SJSA1 (cell line): ENCODE measurements at places on chromosomes 3 and 15. TPM values are rescaled to one million over a fixed set of nuclear protein-coding genes. Genes with fewer than 3 reads are reported as not detected.

DNA sequence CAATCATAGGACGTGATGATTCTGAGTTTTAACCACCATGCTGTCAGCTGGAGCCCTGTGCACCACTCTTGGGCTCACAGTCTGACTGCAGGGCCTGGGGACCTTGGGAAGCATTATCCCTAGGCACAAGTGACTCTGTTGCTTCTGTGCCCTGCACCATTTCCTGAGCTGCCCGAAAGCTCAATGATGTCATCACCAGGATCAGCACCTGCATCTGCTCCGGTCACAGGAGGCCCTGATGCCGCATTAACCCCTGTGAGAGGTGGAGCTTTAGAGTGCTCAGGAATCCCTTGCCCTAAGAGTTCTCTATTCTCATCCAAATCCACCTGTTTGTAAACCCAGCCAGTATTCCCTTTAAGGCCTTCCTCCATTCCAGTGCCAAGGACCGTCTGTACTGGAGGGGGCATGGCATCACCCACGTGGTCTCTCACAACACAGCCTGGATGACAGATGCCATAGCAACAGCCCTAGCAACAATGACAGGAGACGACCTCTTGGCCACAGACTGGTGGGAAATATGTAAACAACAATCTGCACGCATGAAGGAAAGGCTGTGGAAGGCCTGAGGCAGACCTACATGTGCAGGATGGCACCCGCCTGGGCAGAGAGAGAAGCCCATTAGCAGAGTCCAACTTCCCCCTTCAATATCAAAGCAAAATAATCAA, 37.9 kb downstream of the NTRK3 start:
- H3K36me3 ChIP-seq = no peaks in the 10 kb centered on the region
- no peak overlapping the region for H3K4me3 ChIP-seq

Gene MAGI1
- total RNA-seq = 4.6 and 4.9 TPM in 2 replicates

DNA sequence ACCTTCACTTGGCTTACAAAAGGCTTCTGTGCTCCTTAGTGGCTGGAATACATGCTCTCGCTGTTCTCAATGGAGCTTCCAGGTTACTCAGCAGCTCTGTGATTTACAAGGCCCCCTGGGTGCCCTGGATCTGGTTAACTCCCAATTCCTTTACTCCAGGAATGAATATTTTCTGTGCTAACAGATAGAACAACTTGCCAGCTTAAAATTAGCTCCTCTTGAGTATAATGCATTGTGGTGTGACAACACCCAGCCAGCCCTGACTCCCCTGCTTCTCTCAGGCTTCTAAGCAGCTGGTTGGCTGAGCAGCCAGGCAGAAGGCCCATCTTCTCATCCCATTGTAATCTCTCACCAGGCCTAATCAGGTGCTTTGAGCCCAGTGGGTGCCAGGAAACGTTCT, 246.4 kb downstream of the ALCAM start:
- no peak for DNase-seq
- H3K4me1 ChIP-seq = peaks cover 9% of the 10 kb centered on the region
- H3K27me3 ChIP-seq = no peaks in the 10 kb centered on the region
- no peak overlapping the region for H3K27ac ChIP-seq
- no peaks in the 10 kb centered on the region for H3K36me3 ChIP-seq

Gene SHC4
- total RNA-seq = 1.0 and 2.9 TPM in 2 replicates

Gene IL17RB
- not detected in 2 replicates for total RNA-seq

DNA sequence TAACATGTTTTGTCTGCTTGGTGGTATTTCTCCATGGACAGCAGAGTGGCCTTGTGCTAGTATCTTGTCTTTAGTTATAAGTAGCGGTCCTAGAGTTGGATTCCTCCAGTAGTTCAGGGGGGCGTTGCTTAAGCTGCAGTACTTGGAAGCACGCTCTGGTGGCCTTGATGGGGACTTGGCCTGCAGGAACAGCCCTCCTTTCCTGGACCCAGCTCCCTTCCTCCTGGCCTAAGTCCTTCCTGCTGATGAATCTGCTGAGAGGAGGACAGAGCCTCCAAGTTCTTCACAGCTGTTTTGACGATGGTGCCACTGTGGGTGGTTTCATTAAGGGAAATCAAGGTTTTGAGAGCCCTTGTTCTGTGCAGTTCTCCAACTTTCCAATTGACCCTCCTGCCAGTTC, 38.6 kb upstream of the SEC22A start:
- no peak overlapping the region for H3K27ac ChIP-seq
- H3K4me3 ChIP-seq = no peak overlapping the region
- DNase-seq = no peak
- no peaks in the 10 kb centered on the region for H3K4me1 ChIP-seq
- H3K36me3 ChIP-seq = no peaks in the 10 kb centered on the region

DNA sequence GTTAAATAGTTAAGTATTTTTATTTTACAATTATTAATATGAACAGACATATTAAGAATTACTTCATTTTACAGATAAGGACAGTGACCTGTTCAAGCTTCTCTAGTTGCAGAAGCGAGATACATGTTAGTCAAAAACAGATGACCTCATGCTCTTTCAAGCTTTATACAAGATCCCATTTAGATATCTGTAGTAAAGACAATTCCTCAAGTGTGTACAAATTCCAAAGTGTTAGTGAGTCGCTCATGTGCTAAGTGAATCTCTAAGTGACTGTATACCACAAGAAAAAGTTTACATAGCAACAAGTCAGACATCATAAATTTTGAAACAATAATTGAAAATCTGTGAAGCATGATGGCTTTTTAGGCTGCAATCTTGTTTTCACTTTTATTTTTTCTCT, 293.8 kb downstream of the ROBO1 start:
- no peak overlapping the region for H3K4me3 ChIP-seq
- no peaks in the 10 kb centered on the region for H3K36me3 ChIP-seq
- no peaks in the 10 kb centered on the region for H3K4me1 ChIP-seq
- no peak overlapping the region for H3K27ac ChIP-seq

GRCh38 chr3:56930706-56931105, 129.0 kb upstream of the ARHGEF3 start:
- DNase-seq = peak; percentile 43
- no peak overlapping the region for H3K4me3 ChIP-seq

Gene CTDSPL
- total RNA-seq = 27.4 and 42.4 TPM in 2 replicates

- H3K36me3 ChIP-seq = peaks cover 10% of the 10 kb centered on the region; the same call in 1 of the 2 replicates
- DNase-seq = no peak
- no peak overlapping the region for H3K4me3 ChIP-seq
- no peak overlapping the region for H3K27ac ChIP-seq
These were observed 58.1 kb downstream of the COL8A1 start for GRCh38 chr3:99696497-99696896.

- H3K27me3 ChIP-seq = peaks cover 20% of the 10 kb centered on the region; the same call in 1 of the 2 replicates
- H3K36me3 ChIP-seq = no peaks in the 10 kb centered on the region
- H3K4me3 ChIP-seq = no peak overlapping the region
- DNase-seq = no peak
- H3K27ac ChIP-seq = no peak overlapping the region
These were observed 101.6 kb upstream of the GOLGA6L6 start for GRCh38 chr15:20643024-20643770.

DNA sequence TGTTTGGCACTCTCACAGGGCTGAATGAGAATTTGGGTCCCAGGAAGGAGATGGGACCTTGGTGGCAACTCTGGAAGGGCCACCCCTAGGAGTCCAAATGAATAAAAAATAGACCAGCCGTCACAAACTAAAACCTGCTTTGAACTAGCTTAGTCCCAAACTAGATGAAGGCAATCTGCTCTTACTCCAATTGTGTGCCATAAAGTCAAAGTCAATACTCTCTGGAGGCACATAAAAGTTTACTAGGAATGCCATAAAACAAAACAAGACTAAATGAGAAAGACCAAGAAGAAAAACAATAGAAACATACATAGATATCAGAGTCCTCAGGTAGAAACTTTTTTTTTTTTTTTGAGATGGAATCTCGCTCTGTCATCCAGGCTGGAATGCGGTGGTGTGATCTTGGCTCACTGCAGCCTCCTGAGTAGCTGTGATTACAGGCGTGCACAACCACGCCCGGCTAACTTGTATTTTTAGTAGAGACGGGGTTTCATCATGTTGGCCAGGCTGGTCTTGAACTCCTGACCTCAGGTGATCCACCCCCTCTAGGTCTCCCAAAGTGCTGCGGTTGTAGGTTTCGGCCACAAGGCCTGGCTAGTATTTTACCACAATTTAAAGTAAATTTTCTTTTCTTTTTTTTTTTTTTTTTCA, 8.1 kb downstream of the GOLGA6L2 start:
- no peaks in the 10 kb centered on the region for H3K36me3 ChIP-seq
- H3K4me3 ChIP-seq = no peak overlapping the region
- no peak for DNase-seq
- H3K27ac ChIP-seq = no peak overlapping the region

- no peak overlapping the region for H3K4me3 ChIP-seq
- peaks cover 11% of the 10 kb centered on the region for H3K4me1 ChIP-seq
- DNase-seq = no peak
These were observed 3.9 kb upstream of the SH3GL3 start for GRCh38 chr15:83443076-83443847.

GRCh38 chr15:83732770-83733169, 78.8 kb downstream of the ADAMTSL3 start:
- H3K4me1 ChIP-seq = peaks cover 26% of the 10 kb centered on the region
- peak overlapping the region; percentile 73 for H3K27ac ChIP-seq
- no peaks in the 10 kb centered on the region for H3K36me3 ChIP-seq

Gene TMEM40
- total RNA-seq = not detected in 2 replicates

Gene IQCF5
- total RNA-seq = not detected in 2 replicates

GRCh38 chr3:183131186-183131725, 31.3 kb downstream of the LAMP3 start:
- H3K27ac ChIP-seq = 0 out of 2 replicates have a peak overlapping the region, but pooled peaks have one; percentile 17
- H3K36me3 ChIP-seq = no peaks in the 10 kb centered on the region
- H3K4me3 ChIP-seq = no peak overlapping the region
- DNase-seq = no peak

- H3K27me3 ChIP-seq = no peaks in the 10 kb centered on the region
- H3K36me3 ChIP-seq = no peaks in the 10 kb centered on the region
- H3K27ac ChIP-seq = no peak overlapping the region
- H3K4me3 ChIP-seq = no peak overlapping the region
These were observed 24.7 kb downstream of the TRIM71 start for GRCh38 chr3:32842531-32842931.

DNA sequence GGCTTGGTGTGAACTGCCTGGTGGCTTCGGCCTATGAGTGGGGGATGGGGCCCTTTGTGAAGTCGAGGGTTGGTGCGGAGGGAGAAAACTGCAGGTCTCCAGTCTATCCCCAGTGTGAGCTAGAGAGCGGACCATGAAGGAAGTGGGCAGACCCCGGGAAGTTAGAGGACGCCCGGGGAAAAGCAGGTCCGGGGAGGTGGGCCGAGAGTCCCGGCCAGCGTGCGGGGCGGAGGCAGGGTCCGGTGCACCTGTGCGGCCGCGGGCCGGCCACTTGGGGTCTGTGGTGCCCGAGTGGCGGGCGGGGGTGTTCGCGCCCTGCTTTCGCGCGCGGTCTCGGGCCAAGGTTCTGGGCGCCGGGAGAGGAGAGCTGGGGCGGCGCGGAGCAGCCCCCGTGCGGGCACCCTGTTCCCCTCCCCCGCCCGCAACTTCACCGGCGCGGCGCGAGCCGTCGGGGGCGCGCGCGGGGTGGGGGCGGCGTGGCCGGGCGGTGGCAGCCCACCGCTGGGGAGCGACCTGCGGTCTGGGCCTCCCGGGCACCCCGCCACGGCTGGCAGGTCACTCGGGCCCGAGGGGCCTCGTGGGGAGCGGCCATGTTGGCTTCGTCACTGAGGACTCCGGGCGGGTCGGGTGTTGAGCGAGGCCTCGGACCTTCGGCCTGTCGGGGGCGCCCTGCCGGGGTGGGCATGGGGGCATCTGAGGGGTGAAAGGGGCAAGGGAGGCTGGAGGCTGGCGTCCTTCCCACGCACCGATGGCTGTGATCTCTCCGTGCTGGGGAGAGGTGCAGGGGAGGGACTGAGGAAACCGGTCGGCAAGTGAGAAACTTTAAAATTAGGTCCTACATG, 4.8 kb downstream of the UBE2E1 start:
- DNase-seq = peak; percentile 47
- no peaks in the 10 kb centered on the region for H3K27me3 ChIP-seq
- peak overlapping the region; percentile 59 for H3K4me3 ChIP-seq
- peaks cover 17% of the 10 kb centered on the region for H3K4me1 ChIP-seq
- peaks cover 44% of the 10 kb centered on the region for H3K36me3 ChIP-seq

DNA sequence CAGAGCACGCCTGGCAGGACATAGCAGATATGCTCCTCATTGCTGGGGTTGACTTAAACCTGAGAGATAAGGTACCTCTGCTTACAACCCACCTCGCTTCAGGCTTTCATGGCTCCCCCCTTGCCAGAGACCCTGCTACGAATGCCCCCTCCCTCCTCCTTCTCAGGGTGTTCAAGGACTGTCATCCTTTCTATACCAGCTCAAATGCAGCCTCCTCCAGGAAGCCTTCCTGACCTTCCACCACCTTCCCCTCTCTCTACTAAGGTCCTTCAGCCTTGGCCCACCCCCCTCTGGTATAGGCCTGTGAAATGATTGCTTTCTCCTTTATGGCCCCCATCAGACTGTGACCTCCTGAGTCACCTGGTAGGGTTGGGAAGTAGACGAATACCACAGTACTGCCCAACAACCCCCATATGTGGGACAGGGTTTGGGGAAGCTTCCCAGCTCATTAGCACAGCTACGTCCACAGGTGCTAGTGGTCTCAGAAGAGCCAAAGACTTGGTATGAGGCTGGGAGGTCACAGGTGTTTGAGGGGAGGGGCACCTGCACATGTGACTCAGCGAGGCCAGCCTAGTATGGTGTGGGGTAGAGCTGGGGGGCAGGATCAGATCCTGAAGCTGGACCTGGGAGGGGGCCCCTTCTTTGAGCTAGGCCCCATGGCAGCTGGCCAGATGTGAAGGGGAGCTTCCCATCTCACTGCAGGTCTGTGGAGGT, 32.0 kb downstream of the ANKDD1A start:
- H3K27ac ChIP-seq = no peak overlapping the region
- H3K27me3 ChIP-seq = no peaks in the 10 kb centered on the region
- no peaks in the 10 kb centered on the region for H3K4me1 ChIP-seq
- H3K36me3 ChIP-seq = no peaks in the 10 kb centered on the region
- H3K4me3 ChIP-seq = no peak overlapping the region

- H3K27me3 ChIP-seq = no peaks in the 10 kb centered on the region
- H3K27ac ChIP-seq = no peak overlapping the region
These were observed 64.8 kb upstream of the BCL6 start for GRCh38 chr3:187810021-187810446.

DNA sequence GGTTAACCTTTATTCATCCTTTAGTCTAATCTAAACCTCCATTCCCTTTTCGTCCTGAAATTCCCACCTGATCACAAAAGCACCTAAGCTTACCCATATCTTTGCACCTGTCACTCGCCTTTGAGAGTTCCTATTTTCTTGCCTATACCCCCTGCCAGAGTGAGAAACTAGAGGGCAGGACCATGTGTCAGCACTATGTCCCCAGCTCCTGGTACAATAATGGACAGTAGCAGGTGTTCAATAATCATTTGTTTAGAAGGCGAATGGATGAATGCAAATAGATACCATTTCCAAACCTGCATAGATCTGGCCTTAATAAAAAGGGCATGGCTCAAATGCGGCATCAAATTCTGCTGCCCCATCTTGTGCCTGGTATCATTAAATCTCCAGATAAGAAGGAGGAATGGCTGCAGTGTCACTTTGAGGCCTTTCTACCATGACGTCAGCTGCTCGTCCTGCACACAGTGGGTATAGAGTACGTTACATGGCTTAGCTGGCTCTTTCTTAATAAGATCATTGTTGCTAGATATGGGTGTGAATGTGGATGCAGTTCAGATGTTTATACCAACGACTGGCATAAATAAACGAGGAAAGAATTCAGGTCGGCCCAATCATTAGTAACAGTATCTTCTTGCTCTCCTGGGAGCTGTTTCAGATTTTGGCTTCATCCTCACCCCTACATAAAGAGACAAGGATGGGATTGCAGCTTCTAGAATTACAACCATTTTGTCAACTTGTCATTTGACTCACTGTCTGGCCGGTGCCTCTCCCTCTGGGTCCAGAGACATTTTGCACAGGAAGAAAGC, 148.7 kb downstream of the RORA start:
- no peak overlapping the region for H3K27ac ChIP-seq
- no peak for DNase-seq
- no peaks in the 10 kb centered on the region for H3K4me1 ChIP-seq
- H3K4me3 ChIP-seq = no peak overlapping the region
